ENCODE measurements at places on chromosomes 16 and 17.

GRCh38 chr17:43599835-43600234 is 53.7 kb upstream of the ETV4 start:
- DNase-seq = no peak

GRCh38 chr17:72119873-72120641 is 763 bp upstream of the SOX9 start:
- DNase-seq = no peak

GRCh38 chr17:50514936-50515702 is 6.9 kb downstream of the MYCBPAP start:
- DNase-seq = peak; percentile 55

DNA sequence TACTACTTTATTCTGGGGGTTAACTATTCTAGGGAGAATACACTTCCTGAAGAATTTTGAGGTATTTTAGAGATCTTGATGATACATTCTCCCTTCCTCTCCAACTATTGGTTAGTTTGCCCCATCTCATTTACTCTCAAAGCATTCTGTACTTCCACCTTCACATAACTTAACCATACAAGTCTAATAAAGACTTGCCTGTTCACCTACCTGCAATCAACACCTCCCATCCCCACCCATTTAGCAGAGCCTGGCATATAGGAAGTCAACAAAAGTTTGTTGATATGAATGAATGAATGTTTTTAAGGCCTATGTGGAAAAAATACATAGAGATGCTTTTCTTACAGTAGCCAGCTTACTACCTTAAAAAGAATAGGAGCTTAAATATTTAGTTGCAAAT is 50.8 kb downstream of the MYO1D start:
- DNase-seq = no peak

DNA sequence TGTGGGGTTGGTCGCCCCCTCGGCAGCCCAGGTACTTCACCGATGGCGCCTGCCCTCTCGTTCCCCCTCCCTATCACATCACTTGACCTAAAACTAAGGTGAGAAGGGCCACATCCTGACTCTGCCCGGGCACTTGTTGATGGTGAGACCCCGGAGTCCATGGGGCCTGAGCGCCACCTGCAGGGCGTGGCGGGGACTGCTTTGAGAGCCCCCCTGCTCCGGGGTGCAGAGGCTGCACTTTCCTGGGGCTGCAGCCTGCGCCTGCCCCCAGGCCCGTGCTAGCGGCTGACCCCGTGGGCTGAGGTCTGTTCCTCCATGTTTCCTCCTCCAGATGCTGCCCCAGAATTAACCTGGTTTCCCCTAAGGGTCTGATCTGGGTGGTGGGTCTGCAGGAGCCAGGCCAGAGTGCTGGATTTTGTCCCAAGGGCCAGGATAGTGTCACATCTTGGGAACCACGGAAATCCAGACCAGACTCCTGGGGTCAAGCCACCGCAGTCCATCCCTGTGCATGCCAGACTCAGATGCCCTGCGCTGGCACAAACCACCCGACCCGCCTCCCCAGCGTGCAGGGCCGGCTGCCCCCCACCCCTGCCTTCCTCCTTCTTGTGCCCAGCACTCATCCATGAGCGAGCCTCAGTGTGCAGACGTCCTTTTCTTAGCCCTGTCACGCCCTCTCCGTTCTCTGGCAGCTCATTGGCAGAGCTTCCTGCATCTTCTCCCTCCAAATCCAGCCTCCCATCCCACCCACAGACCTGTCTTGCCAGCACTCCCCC is 2.7 kb downstream of the NDUFAF8 start:
- no peak for DNase-seq

- DNase-seq = peak; percentile 17
Observed at GRCh38 chr16:85878875-85879274, 20.1 kb upstream of the IRF8 start.

DNA sequence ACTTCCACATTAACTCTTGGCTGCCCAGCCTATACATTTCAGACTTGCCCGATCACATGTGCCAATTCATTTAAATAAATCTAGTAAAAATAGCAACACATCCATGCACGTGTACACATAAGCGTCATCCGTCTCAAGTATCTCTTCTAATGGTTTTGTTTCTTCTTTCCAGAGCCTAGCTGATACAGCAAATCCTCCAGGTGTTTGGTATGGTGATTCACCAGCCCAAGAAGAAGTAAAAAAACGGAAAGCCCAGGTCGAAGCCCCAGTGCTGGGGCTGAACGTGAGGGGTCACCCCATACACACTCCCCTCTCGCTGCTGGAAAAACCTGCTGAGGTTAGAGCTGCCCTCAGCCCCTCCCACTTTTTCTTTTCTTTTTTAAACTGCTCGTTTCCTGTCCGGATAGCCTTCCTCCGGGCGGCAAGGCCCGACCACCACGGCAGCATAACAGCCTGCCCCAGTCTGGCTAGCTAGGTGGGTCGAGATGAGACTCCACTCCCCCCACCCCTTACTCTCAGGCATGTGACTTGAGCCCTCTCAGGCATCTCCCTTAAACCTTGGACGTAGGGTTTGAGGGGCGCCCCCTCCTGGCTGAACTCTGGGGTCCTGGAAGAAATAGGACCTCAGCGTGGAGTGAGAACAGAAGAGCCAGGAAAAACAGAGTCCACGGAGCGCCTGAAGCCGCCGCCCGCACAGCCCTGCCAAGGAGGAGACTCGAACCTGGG is 13.9 kb upstream of the OR1F1 start:
- no peak for DNase-seq

- no peak for DNase-seq
Observed at GRCh38 chr16:28913946-28914724, 10.9 kb downstream of the RABEP2 start.

- peak; percentile 40 for DNase-seq
Observed at GRCh38 chr17:65966072-65966695, 225.7 kb downstream of the CEP112 start.

DNA sequence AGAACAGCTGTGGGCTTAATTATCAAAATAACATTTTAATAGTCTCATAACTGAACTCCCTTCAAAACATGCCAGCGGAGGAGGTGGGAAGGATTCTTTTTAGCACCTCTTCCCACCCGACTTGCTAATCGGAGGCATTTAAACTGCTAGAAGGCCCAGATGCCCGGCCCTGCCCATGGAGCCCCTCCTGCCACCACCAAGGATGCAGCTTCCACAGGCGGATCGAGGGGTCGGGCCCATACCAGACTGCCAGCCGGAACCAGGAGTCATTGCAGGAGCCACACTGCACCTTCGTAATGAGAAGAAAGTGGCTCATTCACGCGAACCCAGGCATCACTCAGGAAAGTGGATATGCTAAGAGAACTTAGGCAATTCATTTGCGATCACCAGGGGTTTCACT is 201.2 kb downstream of the C16orf78 start:
- DNase-seq = no peak

DNA sequence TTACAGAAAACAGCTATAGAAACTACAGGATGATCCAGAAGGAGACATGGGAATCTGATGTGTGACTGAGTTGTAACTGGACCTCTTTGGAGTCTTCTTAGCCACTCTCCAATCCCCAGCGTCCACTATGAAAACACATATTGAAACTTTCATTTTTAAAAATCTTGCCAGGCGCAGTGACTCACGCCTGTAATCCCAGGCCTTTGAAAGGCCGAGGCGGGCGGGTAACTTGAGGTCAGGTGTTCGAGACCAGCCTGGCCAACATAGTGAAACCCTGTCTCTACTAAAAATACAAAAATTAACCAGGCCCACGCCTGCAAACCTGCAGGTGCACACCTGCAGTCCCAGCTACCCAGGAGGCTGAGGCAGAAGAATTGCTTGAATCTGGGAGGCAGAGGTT is 53.3 kb downstream of the HIC1 start:
- no peak for DNase-seq

DNA sequence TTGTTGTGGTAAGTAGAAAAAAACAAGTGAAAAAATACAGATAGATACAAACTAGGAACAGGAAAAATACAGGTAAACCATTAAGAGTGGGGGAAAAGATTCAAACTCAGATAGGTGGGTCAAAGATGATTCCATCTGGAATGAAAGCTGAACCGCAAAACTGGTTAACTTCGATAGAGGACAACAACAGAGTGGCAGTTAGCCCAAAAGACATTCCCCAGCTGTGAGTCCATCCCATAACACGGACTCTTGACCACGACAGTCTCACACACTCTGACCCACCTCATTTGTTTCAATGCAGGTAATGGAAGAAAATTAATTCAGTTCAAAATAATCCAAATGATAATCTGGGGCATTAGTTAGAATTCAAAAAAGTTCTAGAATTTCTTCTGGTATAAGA is 13.5 kb downstream of the ELAC2 start:
- no peak for DNase-seq

GRCh38 chr16:30745082-30745481 is 3.1 kb upstream of the PHKG2 start:
- DNase-seq = no peak

- no peak for DNase-seq
Observed at GRCh38 chr17:69445132-69445531, 30.6 kb downstream of the MAP2K6 start.

Measured in smooth muscle cell of the brain vasculature (primary cell).